ENCODE measurements at places on chromosomes 12 and 14.

DNA sequence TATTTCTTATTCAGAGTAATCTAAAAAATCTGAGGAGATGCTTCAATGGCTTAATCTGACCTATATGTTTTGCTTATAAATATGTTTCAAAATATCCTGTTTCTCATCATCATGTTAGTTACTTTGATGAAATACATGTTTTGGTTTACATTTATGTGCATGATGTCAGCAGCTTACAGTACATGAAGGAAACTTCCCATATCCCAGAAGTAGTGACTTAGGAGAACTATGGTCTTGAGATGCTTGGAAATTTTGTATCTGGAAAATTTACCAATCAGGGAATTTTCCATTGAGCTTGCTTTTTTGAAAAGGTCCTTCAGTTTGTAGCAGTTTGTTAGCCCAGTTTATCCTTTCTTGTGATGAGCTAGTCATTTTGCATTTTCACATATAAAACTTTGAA lies 73.3 kb downstream of the RASSF8 start:
- no peak for DNase-seq

DNA sequence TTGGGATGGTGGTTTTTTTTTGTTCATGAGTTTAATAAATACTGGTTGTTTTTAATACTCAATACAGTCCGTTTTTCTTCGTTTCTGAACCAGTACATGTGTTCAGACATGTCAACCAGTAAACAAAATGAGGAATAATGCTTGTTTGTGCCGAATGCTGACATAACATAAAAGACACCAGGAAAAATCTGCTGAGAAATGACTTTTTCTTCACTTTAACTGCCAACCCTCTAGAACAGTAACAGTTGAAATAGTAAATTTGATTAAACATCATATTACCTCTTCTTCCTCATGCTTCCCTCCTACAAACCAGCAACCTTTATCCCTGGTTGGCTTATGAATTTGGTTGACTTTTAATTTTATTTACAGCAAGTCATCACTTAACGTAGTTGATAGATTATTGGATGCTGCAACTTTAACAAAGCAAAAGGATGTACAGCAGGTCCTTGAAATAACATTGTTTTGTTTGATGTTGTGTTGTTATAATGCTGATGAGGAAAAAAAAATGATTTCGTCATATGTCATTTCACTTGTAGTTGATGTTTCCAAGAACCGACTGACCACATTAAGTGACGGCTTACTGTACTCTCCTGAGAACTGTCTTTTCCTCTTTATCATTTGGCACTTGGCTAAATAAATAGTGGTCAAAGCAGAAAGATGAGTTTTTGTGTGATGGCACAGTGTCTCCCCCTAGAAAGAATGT lies 340.5 kb downstream of the TMTC2 start:
- DNase-seq: no peak

DNA sequence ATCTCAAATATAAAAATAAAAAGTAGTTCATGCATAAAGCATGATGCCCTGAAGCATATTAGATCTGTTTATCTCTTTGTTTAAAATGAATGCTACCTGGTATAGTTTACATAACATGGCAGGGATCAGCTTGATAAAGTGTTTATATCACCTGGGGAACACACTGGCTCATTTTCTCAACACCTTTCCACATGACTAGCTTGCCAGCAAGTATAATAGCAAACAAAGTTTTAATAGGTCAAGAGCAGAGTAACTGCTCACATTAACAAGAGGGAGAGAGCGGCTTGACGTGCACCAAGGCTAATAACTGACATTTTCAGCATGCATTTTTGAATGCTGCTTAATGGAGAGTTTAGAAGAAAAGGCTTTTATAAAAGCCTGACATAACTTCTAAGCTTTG lies 246.4 kb downstream of the EGLN3 start:
- DNase-seq: no peak

DNA sequence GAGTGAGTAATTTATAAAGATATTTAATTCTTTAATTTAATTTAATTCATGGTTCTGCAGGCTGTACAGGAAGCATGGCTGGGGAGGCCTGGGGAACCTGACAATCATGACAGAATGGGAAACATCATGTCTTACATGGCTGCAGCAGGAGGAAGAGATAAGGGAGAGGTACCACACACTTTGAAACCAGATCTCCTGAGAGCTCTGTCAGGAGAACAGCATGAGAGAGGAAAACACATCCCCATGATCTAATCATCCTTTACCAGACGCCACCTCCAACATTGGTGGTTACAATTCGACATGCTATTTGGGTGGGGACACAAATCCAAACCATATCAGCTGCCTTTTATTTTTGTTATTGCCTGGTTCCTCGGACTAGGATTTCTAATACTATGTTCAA lies 928.6 kb downstream of the TMEM121 start:
- DNase-seq: no peak

DNA sequence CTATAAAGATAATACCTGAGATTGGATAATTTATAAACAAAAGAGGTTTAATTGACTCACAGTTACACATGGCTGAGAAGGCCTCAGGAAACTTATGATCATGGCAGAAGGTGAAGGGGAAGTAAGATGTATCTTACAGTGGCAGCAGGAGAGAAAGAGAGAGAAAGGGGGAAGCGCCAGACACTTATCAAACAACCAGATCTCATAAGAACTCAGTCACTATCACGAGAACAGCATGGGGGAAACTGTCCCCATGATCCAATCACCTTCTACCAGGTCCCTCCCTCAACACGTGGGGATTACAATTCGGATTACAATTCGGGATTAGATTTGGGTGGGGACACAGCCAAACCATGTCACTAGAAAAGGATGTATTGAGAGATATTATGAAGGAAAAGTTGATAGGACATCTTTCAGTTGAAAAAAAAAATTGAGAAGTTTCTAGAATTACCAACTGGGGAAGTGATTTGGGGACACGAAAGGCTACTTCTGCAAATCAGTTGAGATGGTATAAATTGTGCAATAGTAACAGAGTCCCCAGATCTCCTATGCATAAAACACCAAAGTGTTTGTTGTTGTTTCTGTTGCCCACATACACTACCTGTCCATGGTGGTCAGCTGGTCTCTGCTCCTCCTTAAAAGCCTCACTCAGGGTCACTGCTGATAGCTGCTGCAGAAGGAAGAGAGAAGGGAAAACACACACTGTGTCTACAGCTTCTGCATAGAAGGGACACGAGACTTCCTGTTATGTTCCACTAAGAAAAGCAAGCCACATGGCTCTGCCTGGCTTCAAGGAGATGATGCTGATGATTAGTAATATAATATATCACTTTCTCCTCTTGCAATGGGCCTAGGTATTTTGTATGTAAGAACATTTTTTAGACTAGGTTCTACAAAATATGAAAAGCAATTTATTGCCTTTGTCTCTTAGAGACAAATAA lies 465.5 kb downstream of the PDZRN4 start:
- no peak for DNase-seq

DNA sequence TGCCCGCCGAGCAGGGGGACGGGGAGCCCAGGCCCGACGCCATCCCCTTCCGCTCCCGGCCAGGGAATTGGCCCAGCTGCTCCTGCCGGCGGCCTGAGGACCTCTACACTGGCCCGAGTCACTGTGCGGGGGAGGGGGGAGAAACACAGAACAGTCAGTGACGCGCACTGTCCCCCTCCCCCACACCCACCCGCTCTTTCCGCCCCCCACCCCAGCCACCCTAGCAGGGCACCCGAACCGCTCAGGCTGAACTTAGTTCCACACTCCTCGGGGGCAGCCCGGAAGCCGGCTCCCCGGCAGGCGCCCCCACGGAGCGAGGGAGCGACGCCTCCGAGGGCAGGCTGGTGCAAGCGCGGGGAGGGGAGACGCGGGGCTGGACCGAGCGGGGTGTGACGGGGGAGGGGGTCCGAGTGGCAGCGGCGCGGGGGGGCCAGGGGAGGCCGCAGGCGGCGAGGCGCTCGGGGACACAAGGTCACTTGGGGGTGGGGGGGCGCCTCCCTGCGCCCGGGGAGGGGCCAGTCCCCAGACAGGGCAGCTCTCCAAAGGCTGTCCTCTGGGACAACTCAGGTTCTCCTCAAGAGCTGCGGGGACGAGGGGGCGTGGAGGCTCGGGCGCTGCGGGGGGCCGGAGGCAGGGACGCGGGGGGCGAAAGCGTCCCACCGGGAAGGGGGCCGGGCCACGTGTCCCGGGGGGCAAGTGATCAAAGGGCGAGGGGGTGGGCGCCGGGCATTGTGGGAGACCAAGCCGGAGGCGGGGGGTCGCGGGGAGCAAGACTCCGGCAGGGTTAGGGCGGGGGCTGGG lies 648 bp downstream of the CHD4 start:
- peak; percentile 47 for DNase-seq

- peak; percentile 37 for DNase-seq
Measured at GRCh38 chr14:67426983-67427606, 15.1 kb upstream of the PLEK2 start.

DNA sequence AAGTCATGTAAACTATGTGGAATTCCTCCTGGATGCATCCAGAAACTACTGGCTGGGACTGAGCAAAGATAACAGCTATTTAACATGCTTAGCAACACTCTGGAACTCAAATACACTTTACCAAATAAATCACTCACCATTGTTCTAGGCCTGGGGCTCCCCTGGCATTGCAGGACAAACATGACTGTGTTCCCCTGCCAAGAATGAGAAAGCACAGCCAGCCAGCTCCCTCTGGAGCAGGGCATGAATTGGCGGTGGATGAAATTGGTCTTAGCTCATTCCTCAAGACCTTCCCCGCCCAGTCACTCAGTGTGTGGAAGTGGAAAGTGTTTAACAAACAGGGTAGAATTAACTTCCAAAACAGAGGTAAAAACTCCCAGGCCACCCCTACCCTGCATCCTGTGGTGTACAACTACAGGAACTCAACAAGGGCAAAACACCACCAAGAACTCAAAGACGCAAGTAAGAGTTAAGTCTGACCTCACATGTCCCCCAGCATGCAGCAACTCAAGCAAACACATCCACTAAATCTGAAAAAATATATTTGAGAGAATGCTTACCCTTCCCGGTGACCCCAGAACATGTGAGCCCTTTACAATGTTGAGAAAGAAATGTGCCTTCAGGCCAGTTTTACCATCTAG lies 58.4 kb upstream of the BDKRB2 start:
- no peak for DNase-seq

DNA sequence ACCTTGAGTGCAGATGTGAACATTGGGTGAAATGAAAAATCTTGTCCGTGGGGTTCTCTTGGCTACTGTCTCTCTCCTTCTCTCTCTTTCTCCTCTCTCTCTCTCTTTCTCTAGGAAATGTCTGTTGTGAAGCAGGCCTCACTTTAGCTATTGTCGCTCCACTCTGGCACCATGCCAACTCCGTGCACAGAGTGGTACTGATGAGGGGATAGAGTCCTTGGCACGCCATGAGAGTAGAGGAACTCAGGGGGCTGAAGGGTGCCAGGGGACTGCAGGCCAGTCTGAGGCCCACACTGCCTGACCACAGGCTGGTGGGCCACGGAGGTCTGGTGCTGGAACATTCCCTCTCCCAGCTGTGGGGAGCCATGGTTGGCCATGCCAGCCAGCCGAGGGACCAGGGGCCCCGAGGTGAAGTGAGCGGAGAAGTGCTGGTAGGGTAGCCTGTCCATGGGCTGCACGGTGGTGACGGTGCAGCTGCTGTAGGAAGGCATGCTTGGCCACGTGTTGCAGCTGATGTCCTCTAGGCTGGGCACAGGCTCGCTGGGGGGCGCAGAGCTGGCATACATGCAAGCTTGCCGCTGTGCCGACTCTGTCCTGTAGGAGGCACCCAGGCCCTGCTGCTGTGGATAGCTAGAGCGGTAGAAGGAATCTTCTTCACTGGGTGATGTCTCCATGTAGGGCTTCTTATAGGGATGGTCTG lies 50.4 kb downstream of the TBX5 start:
- no peak for DNase-seq

- no peak for DNase-seq
Measured at GRCh38 chr14:23601845-23602180, 23.2 kb upstream of the JPH4 start.

DNA sequence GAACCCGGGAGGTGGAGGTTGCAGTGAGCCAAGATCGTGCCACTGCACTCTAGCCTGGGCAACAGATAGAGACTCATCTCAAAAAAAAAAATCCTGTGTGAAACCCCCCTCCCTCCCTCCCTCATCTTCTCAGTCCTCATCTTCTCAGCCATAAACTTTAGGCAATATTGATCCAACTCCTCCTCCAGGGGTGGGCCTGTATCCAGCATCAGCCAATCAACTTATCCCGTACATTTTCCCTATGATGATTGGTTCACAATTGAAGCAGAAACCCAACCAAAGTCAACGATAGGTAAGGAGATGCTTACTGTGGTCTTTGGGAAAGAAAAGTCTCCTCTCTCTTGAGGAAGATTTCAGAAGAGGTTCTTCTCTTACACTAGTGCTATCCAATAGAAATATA lies 33.5 kb upstream of the CIT start:
- DNase-seq: no peak

- DNase-seq: no peak
Measured at GRCh38 chr12:3247077-3247476, 169.9 kb downstream of the TSPAN9 start.

DNA sequence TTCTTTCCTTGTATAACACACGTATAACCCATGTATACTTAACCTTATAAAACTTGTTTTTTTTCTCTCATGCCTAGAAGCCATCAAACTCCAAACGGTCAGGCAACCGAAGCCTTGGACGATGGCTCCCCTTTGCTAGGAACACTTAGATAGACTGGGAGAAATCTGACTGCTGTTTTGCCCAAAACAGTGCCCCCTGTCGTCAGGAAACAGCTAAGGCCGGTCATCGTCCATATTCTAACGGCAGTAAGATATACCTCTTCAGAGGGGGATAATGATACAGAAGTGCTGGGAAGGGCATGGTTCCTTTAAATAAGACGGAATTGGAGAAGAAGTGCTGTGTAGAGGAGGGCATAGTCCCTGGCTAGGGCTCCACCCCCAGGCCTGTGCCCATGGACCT lies 130.5 kb downstream of the SLC41A2 start:
- no peak for DNase-seq

GRCh38 chr12:96053476-96054243 lies 18.3 kb upstream of the LTA4H start:
- DNase-seq: no peak
